Osteoblast (primary cell): ENCODE measurements at places on chromosomes 13 and 19. TPM values are rescaled to one million over a fixed set of nuclear protein-coding genes. Genes with fewer than 3 reads are reported as not detected.

GPR183 gene
- total RNA-seq = 0.29 and 0.36 TPM in 2 replicates

GRCh38 chr13:109465148-109465547 is 321.2 kb downstream of the IRS2 start:
- DNase-seq = no peak
- H3K4me3 ChIP-seq = no peak overlapping the region
- no peaks in the 10 kb centered on the region for H3K4me1 ChIP-seq
- no peak overlapping the region for H3K27ac ChIP-seq

GRCh38 chr13:41443969-41444368 is 13.4 kb upstream of the RGCC start:
- no peak overlapping the region for H3K4me3 ChIP-seq
- no peak overlapping the region for H3K27ac ChIP-seq
- H3K36me3 ChIP-seq = no peaks in the 10 kb centered on the region
- no peaks in the 10 kb centered on the region for H3K27me3 ChIP-seq
- no peak for DNase-seq

GRCh38 chr13:110676595-110677587 is 29.0 kb downstream of the CARS2 start:
- peak; percentile 62 for DNase-seq
- H3K4me3 ChIP-seq = no peak overlapping the region
- no peaks in the 10 kb centered on the region for H3K27me3 ChIP-seq
- no peaks in the 10 kb centered on the region for H3K4me1 ChIP-seq
- H3K36me3 ChIP-seq = peaks cover 49% of the 10 kb centered on the region

DNA sequence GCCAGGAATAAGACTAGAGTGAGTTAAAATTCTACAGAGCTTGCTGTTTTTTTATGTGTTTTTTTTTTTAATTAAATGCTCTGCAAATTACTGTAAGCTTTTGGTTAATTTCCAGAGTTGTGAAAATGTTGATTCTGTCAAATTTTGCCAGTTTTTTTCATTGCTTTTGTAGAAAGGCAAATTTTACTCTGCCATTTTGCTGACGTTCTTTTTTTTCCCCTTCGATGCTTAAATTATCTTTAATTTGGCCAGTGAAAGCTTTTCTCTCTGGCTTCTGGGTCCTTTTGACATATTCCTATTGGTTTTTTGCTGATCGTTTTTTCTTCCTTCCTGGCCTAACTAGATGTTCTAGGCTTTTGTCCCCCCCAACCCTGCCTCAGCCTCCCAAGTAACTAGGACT is 23.8 kb upstream of the EVI5L start:
- no peak overlapping the region for H3K27ac ChIP-seq
- no peak for DNase-seq
- no peak overlapping the region for H3K4me3 ChIP-seq
- H3K36me3 ChIP-seq = no peaks in the 10 kb centered on the region
- H3K27me3 ChIP-seq = peaks cover 3% of the 10 kb centered on the region

C2CD4C gene
- total RNA-seq = not detected in 2 replicates

DNA sequence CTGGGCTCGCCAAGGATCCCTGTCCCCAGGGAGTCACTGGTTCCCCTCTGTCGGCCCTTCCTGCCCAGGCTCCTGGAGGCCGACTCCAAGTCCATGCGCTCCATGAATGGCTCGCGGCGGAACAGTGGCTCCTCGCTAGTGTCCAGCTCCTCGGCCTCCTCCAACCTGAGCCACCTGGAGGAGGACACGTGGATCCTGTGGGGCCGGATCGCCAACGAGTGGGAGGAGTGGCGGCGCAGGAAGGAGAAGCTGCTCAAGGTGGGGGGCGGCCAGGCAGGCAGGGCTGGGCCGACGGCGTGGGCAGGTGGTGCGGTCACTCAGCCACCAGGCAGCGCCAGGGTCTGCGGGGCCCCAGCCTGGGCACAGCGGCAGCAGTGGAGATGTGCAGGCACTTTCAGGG is 17.6 kb downstream of the EVI5L start:
- peak; percentile 58 for DNase-seq
- no peaks in the 10 kb centered on the region for H3K36me3 ChIP-seq
- no peaks in the 10 kb centered on the region for H3K27me3 ChIP-seq
- no peak overlapping the region for H3K4me3 ChIP-seq

CYP4F2 gene
- not detected in 2 replicates for total RNA-seq

- peaks cover 7% of the 10 kb centered on the region for H3K4me1 ChIP-seq
- no peak for DNase-seq
- no peak overlapping the region for H3K27ac ChIP-seq
- no peak overlapping the region for H3K4me3 ChIP-seq
- H3K27me3 ChIP-seq = no peaks in the 10 kb centered on the region
These were observed 68.2 kb downstream of the COL4A1 start for GRCh38 chr13:110238818-110239195.

DNA sequence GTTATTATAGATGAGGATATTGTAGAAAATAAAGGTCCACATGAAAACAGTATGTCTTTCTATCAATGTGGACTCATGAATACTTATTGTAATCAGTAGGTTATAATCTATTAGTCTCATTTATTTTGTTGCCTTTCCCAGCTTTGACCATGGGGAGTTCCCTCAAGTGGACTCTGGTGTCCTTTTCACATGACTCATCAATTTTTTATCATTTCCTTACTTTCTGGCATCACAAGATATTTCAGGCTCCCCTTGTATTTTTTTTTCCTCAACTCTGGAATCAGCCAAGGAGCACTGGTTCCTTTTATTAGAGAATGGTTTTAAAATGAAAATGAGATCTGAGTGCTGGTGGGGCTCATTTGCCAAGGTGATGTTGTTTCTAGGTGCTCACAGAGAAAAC is 63.4 kb upstream of the DIAPH3 start:
- H3K27me3 ChIP-seq = peaks cover 9% of the 10 kb centered on the region
- H3K27ac ChIP-seq = no peak overlapping the region
- no peak for DNase-seq
- H3K4me1 ChIP-seq = peaks cover 7% of the 10 kb centered on the region
- no peaks in the 10 kb centered on the region for H3K36me3 ChIP-seq

DNA sequence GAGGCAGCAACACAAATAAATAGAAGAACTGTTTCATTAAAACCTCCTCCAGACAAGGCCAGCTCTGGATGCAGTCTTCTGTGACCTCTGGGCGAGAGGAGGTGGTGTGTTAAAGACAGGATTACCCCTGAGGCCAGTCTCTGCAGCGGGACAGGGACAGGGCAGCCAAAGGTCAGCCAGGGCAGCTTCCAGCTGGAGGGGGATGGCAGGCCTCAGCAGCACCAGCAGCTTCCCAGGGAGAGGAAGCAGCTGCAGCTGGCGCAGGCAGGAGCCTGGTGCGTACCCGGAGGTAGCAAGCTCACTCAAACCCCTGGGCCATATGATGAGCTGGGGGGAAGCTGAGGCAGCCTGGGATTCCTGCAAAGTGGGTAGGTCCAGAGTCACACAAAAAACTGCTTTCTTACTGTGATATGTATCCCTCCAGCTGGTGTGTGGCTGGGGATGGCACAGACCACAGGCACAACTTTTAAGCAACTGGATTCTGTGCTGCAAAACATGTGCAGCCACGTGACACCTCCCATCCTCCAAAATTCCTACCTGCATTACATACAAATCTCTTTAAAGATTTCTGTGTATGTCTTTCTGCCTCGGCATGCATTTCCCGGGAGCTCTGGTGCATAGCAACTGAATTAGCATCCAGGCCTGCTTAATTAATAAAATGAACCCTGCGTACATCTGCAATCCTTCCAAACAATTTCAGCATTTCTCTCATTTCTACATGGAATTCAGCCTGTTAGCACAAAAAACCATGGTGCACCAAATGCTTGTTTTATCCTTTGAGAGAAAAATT is 238.3 kb upstream of the MAB21L1 start:
- no peak overlapping the region for H3K27ac ChIP-seq
- H3K36me3 ChIP-seq = no peaks in the 10 kb centered on the region
- no peak for DNase-seq
- no peaks in the 10 kb centered on the region for H3K27me3 ChIP-seq
- no peak overlapping the region for H3K4me3 ChIP-seq
- H3K4me1 ChIP-seq = peaks cover 9% of the 10 kb centered on the region

NUCB1 gene
- total RNA-seq = 242 and 300 TPM in 2 replicates

DNA sequence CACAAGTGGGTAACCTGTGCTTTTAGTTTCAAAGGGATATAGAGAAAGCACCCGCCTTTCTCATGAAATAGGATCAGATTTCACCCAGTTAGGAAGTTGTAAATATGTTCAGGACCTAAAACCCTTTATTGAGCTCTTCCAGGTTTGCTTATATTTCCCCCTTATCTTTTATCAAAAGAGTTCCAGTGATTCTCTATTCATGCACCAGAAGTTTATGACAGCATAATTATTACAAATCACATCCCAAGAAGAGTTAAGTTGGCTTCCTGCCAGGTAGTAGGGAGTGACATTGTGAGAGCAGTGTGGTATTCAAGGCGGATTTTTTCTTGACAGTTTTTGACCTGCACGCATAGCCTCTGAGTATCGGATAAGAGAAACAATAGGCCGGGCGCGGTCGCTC is 190.3 kb downstream of the STK24 start:
- H3K4me1 ChIP-seq = peaks cover 22% of the 10 kb centered on the region
- H3K36me3 ChIP-seq = peaks cover 53% of the 10 kb centered on the region
- no peaks in the 10 kb centered on the region for H3K27me3 ChIP-seq
- no peak overlapping the region for H3K4me3 ChIP-seq

ANKLE1 gene
- not detected in 2 replicates for total RNA-seq

- no peak overlapping the region for H3K27ac ChIP-seq
- H3K4me1 ChIP-seq = no peaks in the 10 kb centered on the region
- no peaks in the 10 kb centered on the region for H3K36me3 ChIP-seq
These were observed 21.7 kb downstream of the IRS2 start for GRCh38 chr13:109764470-109765291.

DNA sequence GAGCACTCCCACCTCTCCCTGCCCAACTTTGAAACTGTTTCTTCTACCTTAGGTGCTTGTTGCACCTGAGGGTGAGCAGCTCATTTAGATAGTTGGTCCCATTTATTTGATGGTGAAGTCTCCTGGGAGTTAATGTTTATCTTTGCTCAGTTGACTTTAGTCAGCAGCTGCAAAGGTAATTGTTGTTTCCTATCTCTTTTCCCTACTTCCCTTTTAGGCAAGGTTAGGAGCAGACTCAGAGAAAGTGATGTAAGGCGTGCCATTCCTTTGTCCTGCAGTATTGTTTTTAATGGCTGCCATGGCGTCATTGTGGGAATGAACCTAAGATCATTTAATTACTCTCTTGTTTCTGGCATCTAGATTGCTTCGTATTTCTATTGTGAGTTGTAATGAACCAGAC is 11.6 kb downstream of the AKAP11 start:
- no peak overlapping the region for H3K27ac ChIP-seq
- peaks cover 5% of the 10 kb centered on the region for H3K36me3 ChIP-seq
- no peak for DNase-seq

CEACAM20 gene
- total RNA-seq = not detected in 2 replicates

GRCh38 chr19:53795019-53795418 is 29.1 kb downstream of the NLRP12 start:
- no peak overlapping the region for H3K4me3 ChIP-seq
- no peak for DNase-seq
- no peaks in the 10 kb centered on the region for H3K36me3 ChIP-seq
- H3K27me3 ChIP-seq = no peaks in the 10 kb centered on the region

DNA sequence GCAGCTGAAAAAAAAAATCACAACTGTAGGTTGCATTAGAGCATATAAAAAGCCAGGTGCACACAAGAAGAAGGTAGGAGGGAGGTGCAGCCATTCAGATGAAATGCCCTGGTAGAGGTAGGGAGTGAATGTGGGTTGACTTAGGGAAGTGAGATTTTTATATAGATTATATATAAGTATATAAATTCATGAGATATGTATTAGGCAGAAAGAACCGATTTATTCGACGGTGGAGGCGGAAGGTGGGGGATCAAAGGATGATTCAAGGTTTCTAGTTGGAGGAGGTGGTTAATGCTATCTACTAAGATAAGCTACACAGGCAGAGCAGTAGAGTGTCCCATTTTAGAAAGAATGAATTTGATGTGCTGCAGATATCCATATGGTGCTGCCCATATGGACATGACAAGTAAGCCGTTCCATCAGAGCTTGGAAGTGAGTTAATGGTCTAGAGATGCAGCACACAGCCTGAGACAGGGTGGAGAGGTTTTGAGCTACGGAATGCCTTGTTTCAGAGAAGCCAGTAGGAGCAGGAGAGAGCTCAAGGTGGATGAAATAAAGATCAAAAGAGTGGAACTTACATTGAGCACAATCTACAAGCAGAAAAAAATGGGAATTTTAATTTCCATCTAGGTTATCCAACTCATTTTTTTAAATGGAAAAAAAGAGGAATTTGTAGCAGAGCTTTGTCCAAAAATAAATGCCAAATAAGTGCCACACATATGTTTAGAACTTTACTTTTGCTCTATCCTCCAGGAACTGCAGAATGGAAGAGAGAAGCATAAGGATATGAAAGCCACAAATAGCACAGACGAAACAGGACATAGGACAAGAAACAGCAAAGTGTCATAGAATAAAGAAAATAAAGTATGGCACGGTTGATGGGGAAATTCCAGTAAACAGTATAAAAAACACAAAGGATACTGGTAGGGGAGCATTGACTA is 177.3 kb downstream of the PCDH9 start:
- no peaks in the 10 kb centered on the region for H3K36me3 ChIP-seq
- H3K4me3 ChIP-seq = no peak overlapping the region
- H3K4me1 ChIP-seq = peaks cover 10% of the 10 kb centered on the region
- no peak overlapping the region for H3K27ac ChIP-seq

- H3K27ac ChIP-seq = no peak overlapping the region
- no peaks in the 10 kb centered on the region for H3K36me3 ChIP-seq
- no peak for DNase-seq
- no peaks in the 10 kb centered on the region for H3K27me3 ChIP-seq
These were observed 154.7 kb downstream of the USP12 start for GRCh38 chr13:27016875-27017274.

DNA sequence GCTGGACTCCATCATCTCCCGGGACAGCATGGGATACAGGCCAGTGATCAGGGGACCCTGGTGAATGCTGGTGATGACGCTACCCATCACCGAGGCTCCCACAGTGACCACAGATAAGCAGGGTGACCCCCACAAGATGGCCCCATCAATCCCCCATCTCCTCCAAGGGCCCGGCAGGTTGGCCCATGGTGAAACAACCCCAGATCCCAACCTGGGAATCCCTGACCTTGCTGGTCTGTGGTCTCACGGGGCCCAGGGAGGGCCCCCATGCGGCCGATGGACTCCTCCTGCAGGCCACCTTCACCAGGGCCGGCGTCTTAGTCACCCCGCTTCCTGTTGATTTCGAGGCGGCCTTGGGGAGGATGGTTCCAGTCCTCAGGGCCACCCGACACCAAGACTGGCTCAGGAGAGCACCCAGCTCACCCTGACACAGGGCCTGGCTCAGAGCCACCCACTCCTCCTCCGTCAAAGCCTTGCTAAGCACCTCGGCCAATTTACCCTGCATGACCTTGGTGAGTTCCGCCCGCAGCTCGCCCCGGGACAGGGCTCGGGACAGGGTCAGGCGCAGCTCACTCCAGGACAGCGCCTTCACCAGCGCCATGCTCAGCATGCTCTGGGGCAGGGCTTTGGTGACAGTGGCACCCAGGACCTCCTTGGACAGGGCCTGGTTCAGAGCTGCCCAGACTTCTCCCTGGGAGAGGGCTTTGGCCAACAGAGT is 10.0 kb downstream of the IQCN start:
- no peaks in the 10 kb centered on the region for H3K27me3 ChIP-seq
- peaks cover 6% of the 10 kb centered on the region for H3K4me1 ChIP-seq
- peaks cover 32% of the 10 kb centered on the region for H3K36me3 ChIP-seq
- H3K27ac ChIP-seq = no peak overlapping the region
- no peak overlapping the region for H3K4me3 ChIP-seq

GRCh38 chr13:90763476-90764150 is 583.9 kb upstream of the MIR17HG start:
- no peak for DNase-seq
- no peaks in the 10 kb centered on the region for H3K4me1 ChIP-seq
- H3K27me3 ChIP-seq = no peaks in the 10 kb centered on the region
- no peak overlapping the region for H3K4me3 ChIP-seq
